ENCODE measurements at places on chromosomes 7 and 10.

DNA sequence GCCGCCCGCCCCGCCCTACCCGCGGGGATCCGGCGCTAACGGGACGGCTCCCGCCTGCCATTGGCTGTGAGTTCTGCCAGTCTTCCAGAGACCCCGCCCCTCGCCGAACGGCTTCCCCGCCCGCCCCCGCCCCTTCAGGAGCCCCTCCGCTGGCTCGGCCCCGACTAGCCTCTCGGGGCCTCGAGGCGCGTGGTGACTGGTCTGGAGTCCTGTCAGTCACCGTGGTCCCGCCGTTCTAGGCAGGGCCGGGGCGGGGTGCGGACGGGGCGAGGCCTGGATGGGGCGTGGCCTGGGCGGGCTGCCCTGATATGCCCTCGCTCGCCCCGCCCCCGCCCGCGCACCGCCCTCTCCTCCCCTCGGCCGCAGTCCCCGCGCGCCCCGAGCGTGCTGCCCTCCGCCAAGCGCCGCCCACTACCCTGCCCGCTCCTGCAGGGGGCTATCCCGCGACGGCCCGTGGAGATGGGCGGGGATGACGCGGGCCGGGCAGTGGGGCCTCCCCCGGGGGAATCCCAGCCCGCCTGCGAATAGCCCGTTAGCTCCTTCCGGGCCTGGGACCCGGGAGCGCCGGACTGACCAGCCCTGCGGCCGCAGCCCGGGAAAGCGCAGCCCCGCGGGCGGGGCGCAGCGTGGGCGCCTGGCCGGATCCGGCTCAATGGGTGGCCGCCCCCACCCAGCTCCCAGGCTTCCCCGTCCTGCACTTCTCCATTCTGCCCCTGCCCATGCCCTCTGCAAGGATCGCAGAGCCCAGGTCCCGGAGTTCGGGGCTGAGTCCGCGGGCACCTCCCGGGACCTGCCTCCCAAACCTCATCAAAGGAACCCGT lies 444 bp upstream of the HIP1 start:
- DNase-seq = peak; percentile 100

GRCh38 chr7:1285556-1286301 lies 53.1 kb downstream of the UNCX start:
- no peak for DNase-seq

- DNase-seq = no peak
Measured at GRCh38 chr7:55939514-55940123, 12.1 kb upstream of the MRPS17 start.

- DNase-seq = peak; percentile 28
Measured at GRCh38 chr7:95886501-95887090, 114.2 kb downstream of the DYNC1I1 start.

DNA sequence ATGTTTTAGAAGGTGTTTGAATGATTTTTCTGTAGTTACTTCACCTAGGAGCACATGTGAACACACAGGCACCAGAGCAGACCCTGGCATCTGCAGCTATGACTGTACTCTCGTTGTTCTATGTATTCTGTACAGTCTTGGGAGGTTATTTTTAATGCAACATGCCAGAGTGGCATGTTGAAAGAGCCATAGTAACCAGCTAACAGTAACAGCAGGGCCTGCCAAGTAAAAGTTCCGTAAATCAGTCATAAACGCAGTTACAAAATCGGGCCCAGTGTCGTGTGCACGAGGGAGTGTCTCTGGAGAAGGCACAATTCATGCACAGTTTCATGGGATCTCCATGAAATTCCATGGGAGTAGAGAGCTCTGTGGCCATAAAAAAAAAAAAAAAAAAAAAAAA lies 108.3 kb upstream of the CDK6 start:
- no peak for DNase-seq

DNA sequence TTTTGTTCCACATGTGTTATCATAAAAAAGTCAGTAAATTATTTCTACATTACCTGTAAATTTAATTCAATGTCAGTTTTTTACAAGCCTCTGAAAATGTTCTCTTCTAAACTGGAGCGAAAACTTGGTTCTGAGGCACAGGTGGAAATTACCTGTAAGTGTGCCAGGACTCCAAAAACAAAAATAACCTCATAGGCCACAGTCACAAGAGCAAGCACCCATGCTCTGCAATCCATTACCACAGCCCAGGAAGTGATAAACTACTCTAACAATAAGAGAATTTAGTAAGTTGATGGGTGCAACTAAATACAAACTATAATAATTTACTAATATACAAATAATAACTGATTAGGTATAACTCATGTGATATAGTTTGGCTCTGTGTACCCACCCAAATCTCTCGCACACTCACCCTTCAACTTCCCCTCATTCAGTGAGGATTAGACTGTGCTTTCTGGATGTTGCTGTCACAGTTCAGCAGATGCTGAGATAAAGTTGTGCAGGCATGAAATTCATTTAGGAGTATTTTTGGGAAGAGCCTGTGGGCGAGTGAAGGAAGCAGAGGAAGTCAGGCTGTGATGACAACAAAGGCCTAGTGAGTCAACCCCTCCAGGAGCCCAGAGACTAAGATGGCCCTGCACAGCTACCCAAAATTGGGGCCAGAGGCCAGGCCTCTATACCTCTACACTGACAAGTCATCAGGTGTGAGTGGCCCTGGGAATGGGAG lies 16.3 kb upstream of the GIMAP6 start:
- DNase-seq = peak; percentile 21

- DNase-seq = no peak
Measured at GRCh38 chr7:6286486-6286885, 14.1 kb upstream of the CYTH3 start.

GRCh38 chr10:89632824-89633223 lies 12.2 kb downstream of the PANK1 start:
- DNase-seq = no peak

DNA sequence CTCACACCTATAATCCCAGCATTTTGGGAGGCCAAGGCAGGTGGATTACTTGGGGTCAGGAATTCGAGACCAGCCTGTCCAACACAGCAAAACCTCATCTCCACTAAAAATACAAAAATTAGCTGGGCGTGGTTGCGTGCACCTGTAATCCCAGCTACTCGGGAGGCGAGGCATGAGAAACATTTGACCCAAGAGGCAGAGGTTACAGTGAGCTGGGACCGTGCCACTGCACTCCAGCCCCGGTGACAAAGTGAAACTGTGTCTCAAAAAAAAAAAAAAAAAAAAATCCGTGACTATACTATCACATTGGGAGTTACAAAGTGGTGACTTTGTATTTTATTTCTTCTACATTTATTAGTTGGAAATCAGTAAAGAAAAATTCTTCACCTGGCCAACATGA lies 101.2 kb downstream of the EPC1 start:
- DNase-seq = no peak

Data from suppressor macrophage treated with lipopolysaccharide for 1 hour (primary cell).